ENCODE measurements at places on chromosomes 2 and 18.

- DNase-seq = no peak
Measured at GRCh38 chr2:27309651-27310050, 1.4 kb upstream of the UCN start.

DNA sequence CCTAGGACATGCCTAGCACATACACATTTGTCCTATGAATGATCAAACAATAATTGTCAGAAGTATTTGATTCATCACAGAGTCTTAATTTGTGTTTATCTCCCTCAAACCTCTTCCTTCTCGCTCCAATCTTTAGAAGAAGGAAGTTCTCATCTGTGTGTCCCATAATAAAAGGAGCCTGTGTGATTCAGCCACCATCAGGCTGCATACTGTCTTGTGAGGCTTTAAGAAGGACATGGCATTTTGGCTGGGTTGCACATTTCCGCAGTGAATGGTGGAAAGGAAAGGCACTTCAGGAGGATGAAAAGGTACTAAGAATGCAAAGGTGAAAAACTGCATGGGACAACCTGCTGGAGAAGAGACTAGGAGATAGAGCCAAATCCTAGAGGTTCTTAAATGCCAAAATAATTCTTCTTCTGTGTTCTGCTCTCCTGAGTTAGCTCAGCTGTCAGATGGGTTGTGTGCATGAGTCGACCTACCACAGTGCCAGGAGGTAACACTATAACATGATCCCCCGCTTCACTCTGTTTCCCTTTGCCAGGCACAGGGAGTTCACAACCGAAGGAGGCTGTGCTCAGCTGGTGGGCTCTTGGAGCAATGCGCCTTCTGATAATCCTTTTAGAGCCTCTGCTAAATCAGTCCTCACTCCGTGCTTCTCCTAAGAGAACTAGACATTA lies 120.1 kb downstream of the IRS1 start:
- no peak for DNase-seq

- DNase-seq = no peak
Measured at GRCh38 chr2:235066490-235066889, 114.7 kb downstream of the SH3BP4 start.

DNA sequence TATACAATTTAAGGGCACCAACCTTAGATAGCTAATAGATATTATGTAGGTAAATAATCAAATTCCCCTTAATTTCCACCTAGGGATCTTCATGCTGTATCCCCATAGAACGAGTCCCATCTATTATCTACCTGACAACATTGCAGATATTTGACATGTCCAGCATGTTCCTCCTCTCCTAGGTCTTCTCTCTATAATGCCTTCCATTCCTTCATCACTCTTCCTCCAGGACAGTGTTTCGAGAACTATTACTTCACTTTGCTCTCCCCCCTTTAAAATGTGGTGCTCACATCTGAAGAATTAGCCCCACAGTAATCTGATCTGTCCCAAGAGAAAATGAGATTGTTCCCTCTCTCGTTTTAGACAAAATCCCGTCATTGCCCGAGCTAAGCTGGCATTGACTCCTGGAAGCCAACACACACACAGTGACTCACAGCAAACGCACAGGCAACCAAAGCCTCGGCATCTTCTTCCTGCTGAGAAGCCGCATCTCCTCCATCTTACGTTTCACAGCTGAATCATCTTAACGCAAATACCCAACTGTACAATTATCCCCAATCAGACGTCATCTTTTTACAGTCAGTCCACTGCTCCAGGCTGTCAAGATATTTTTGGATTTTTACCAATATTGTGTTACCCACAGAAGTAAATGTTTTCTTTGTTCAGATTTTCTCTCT lies 162.9 kb upstream of the AGAP1 start:
- no peak for DNase-seq

DNA sequence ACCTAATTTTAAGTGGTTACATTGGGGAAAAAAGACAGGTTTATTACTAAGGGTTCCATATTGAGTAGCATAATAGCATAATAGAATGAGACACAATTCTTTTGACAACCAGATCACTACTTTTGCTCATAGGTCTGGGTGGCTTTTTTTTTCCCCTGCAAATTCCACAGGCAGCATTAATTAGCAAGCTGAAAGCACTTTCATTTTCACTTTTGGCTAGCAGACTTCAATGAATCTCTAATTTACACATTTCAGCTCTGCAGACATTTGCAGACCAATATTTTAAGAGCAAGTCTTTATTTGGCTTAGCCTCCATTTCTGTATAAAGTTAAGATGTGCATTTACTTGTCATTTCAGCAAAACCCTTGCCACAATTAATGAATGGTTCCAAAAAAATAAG lies 185.5 kb downstream of the NOL4 start:
- no peak for DNase-seq

DNA sequence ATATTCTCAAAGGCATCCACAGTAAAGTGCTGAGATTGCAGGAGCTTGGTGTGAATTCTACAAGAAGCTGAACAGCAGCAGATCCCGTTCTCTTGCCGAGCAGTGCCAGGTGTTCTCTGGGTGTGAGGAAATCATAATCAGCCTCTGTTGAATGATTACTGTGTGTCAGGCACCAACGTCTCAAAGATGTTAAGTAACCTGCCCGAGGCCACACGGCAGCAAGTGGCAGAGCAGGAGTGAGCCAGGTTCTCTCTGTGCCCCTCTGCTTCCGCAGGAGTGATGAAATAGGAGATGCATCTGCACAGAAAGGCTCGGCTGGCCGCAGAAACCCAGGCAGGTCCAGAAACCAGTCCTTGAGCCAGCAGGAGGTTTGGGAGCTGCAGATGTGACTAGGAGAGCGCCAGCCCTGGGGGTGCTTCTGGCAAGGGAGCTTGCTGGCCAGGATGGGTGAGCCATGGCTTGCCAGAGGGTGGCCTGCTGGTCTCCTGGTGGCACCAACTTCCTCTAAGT lies 68.4 kb downstream of the COPS7B start:
- DNase-seq = no peak

DNA sequence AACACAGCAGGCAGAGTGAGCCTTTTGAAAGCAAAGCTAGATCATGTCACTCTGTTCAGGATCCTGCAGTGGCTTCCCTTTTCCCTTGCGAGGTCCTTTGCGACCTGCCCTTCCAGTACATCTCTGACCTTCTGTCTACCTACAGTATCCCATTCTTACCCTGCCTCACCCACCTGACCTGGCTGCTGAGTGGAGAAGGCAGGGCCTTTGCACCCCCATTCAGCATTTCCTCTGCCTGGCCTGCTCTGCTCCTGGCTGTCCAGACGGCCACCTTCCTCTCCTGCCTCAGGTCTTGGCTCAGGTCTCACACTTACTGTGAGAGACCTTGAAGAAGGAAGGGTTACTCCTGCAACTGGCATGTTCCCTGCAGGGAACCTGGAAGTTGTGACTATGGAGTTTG lies 77.4 kb downstream of the MAPRE2 start:
- DNase-seq = no peak

DNA sequence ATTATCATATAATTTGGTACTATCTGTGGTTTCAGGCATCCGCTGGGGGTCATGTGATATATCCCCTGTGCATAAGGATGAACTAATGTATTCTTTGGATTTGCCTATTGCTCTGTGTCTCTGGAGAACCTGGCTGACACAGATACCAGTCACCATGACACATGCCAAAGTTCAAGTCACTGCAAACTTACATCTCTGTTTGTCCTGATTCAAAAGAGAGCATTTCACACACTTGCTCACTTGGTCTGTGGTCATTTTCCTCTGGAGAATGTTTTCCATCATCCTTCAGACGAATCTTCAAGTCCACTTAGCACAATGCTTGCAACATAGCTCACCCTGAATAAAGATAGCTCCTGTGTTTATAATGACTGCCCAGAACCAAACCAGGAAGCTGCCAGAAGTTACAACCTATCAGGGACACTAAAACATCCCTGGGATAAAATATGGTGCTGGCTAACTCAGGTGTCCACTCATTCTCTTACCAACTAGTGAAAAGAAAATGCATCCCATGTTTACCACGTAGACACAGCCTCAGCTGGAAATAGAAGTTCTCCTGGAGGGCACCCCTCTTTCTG lies 18.1 kb downstream of the SULT1C3 start:
- no peak for DNase-seq

- no peak for DNase-seq
Measured at GRCh38 chr2:161961061-161961460, 113.0 kb downstream of the DPP4 start.

GRCh38 chr2:2839782-2840531 lies 508.9 kb upstream of the MYT1L start:
- DNase-seq = peak; percentile 2

GRCh38 chr2:54767921-54768320 lies 44.5 kb downstream of the EML6 start:
- no peak for DNase-seq

GRCh38 chr2:85901155-85901554 lies 12.4 kb upstream of the ST3GAL5 start:
- DNase-seq = no peak

DNA sequence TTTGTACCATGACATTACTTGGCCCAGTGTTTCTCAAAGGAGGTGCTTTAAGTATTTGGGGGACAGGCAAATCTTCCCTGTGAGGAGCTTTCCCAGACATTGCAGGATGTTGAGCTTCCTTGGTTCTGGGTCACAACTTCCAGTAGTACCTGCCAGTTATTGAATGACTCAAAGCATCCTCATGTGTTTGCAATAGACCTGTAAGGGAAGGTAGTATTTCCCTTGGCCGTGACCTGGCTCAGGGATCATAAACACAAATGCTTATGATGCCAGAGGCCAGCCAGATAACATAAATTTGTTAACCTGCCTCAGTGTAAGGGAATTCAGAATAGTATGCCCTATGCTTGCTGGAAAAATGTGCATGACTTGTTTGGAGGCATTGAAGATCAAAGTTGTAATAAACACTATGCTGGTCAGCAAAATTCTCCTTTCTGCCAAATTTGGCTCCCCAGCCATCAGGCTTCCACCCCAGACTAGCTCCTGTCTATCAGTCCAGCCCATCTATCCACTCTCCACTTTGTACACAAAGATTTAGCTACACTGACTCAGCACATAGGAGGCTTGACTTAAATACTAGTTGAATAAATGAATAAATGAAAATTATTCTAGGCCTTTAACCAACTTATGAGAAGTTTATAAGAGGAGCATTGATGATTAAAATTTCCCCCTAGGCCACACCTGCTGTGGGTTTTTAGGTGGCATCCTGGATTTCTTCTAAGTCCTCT lies 102.0 kb upstream of the EFEMP1 start:
- DNase-seq = no peak

DNA sequence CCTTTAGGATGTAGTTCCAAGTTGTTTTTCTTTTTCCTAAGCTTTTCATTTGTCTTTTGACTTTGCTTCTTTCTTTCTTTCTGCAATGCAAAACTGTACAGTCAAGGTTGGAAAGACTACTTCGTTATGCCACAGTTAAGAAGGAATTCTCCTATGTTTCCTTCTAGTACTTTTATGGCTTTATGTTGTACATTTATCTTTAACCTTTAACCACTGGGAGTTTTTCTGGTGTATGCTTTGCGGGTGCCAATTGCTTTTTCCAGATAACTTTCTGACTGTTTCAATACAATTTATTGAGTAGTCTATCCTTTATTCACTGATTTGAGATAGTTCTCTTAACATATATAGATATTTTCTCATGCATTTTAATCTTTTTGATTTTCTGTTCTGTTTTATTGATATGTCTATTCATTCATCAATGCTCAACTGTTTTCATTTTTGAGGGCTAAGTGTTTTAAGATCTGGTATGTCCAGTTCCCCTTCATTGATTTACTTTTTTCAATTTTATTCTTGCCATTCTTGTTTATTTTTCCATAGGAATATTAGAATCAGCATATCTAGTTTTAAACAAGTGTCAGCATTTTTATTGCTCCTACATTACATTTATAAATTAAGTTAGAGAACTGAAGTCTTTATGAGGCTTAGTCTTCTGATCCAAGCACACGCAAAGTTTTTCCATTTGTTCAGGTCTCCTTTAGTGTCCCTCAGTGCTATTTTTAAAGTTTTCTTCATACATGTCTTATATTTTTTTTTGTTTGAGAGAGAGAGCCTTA lies 49.9 kb upstream of the COX7A2L start:
- no peak for DNase-seq

DNA sequence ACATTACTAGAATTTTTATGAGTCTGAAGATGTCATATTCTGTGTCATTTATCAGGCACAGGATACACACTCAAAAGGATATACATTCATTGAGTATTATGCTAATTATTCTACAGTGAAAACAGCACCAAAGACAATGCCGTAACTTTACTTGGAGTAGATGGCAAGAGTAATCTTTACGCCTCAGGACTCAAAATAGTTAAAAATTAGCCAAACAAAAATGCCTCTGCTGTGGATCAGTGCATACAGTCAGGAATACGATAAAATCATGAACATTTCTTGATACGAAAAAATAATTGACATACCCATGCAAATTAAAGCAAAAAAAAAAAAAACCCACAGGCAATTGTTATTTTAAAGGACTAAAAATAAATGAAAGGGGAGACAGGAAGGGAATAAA lies 129.7 kb downstream of the NETO1 start:
- no peak for DNase-seq

GRCh38 chr2:234828382-234829073 lies 123.3 kb upstream of the SH3BP4 start:
- no peak for DNase-seq

DNA sequence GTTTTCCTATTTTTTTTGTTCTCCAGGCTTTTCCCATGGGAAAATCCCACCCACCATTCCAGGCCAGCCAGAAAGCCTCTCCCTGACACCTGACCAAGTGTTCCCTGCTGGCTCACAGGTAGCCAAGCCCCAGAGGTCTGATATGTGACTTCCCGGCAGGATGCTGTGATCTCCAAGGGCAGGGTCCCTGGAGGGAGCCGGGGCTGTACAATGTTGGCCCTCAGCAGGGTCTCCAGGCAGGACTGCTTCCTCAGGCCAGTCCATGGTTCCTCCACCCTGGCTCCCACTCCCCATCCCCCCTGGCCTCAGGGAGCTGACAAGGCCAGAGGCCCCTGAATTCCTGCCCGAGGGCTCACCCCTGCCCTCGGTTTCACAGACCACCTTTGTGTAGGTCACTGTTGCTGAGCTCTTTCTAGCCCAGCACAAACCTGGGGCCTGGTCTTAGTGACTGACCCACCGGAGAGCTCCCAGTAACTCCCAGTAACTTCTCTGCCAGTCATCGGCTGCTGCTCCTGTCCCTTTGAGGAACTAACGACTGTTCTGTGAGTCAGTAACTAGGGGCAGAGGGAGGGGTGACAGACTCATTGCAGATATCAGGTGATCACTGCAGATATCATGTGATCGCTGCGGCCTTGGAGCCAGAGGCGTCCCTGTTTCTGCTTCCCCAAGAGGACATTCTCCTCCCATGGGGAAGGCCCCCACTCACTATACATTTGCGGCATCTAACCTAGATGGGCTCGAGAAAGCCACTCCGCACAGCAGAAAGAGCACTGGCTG lies 38.7 kb downstream of the SDC1 start:
- no peak for DNase-seq

Measured in activated CD4-positive, alpha-beta T cell treated with anti-CD3 and anti-CD28 coated beads for 1 hour (primary cell).